ENCODE measurements at places on chromosomes 6 and 20.

- DNase-seq = peak; percentile 75
Observed at GRCh38 chr6:2853769-2854395, 12.2 kb upstream of the SERPINB1 start.

DNA sequence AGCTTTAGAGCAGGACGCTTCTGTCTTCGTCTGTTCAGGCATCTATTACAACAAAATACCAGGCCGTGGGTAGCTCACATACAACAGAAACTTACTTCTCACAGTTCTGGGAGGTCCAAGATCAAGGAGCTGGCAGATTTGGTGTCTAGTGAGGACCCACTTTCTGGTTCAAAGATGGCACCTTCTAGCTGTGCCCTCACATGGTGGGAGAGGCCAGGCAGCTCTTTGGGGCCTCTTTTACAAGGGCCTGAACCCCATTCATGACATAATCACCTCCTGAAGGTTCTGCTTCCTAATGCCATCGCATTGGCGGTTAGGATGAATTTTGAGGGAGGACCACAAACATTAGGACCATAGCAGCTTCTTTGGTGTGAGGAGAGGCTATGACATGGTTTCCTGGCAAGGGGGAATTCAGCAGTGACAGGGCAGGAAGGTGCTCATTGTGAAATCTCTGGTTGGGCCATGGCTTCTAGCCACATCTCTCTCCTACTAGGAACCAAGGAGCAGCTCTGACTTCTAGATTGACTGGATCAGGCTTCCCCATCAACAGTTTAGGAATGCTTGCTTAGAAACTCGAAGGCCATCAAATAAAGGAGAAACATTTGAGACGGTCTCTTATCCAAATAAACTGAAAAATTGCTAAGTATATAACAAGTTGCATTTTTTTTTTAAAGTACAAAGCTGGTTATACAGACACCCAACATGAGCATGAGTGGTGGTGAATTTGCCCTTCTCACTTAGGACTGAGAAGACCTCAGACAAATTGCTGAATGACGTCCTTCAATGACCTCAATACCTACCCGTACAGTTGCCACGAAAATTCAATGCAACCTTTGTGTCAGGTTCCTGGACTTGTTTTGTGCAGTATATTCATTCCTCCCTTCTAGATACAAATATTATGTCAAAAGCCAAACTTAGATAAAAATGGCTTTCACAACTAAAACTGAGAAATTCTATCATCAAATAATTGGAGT is 140.7 kb downstream of the ZDHHC14 start:
- no peak for DNase-seq

GRCh38 chr20:25065625-25066338 is 7.8 kb upstream of the ACSS1 start:
- peak; percentile 48 for DNase-seq

DNA sequence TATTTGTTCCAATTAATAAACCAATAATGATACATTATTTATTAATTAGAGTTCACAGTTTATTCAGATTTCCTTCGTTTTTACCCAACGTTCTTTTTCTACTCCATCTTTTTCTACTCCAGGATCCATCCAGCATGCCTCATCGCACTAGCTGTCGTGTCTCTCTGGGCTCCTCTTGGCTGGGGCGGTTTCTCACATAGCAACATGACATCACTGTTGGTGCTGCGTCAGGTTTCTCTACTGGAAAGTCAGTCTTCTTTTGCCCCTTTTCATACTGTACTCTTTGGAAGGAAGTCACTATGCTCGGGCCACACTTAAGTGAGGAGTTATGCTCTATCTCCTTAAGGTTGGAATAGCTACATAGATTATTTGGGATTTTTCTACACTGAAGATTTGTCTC is 13.7 kb upstream of the SOX12 start:
- no peak for DNase-seq

GRCh38 chr20:59042151-59042795 is at the start of gene PRELID3B:
TSS of gene PRELID3B (minus strand) at chr20:59042786. CDS start at chr20:59042730, 56 bp downstream.
- peak; percentile 11 for DNase-seq

DNA sequence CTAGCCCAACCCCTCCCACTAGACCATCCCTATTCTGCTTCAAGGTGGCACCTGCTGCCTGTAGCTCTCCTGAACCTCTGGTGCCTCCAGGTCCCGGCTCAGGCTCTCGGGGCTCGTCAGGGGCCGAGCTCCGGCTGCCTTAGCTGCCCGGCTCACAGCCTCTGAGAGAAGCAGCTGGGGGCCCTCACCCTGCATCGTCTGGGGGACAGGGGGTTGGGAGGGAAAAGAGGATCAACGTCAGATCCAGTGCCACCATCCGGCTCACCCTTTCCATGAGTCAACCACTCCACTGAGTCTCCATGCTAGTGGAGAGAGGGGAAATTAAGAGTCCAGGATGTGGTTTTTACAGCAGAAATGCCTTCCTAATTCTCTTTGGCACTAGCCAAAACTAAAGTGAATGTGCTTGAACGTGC is 13.0 kb downstream of the BAG6 start:
- no peak for DNase-seq

- no peak for DNase-seq
Observed at GRCh38 chr6:130980310-130981032, 82.6 kb downstream of the EPB41L2 start.

- DNase-seq = peak; percentile 75
Observed at GRCh38 chr20:19995220-19995863, 21.8 kb upstream of the NAA20 start.

DNA sequence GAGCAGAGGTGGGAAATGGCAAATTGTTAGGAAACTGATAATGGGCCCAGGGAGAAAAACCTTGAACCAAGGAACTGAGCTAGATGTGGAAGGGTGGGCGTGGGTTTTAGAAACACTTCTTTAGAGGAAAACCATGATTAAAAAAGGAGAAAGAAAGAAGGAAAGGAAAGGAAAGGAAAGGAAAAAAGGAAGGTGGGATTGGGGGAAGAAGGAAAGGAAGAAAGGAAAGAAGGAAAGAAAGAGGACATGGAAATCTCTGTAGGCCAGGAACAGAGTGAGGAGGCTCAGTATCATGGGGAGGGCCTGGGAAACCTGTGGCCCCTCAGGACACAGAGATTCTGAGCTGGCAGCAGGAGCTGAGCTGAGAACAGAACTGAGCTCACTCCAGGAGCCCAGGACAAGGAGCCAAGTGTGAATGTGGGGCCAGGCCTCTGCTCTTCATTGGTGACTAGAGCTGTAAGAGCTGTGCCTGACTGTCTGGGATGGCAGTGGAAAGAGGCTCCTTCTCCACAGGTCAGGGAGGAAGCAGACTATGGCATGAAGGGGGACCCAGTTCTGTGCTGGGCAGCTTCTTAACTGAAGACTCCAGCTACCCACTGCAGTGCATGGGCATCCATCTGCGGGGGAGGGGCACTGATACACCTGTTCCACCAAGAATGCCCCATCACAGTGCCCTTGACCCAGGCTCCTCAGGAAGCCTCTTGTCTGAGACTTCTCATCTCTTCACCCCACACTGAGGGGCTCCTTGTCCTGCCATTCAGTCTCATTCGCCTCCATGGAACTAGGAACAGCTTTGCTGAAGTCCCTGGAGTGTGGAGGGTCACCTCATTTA is 116.1 kb upstream of the BACH2 start:
- DNase-seq = no peak

- DNase-seq = no peak
Observed at GRCh38 chr6:64812138-64812537, 894.9 kb downstream of the EYS start.

DNA sequence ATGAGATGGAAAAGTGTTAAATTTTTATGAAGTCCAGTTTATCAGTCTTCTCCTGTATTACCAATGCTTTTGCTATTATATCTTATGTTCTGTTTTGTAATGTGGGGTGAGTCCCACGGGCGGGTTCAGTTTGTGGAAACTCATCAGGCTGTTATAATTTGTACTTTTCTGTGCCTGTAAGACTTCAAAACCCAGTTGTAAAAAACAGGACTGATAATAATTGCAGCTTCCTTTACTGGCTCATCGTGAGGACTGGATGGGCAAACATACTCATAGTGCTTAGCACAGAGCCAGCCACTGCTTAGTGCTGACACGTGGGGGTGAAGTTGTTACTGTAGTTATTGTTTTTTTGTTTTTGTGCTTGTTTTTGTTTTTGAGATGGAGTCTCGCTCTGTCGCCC is 45.6 kb downstream of the TGM2 start:
- no peak for DNase-seq

- DNase-seq = peak; percentile 55
Observed at GRCh38 chr20:59039233-59039632, 3.4 kb downstream of the PRELID3B start.

DNA sequence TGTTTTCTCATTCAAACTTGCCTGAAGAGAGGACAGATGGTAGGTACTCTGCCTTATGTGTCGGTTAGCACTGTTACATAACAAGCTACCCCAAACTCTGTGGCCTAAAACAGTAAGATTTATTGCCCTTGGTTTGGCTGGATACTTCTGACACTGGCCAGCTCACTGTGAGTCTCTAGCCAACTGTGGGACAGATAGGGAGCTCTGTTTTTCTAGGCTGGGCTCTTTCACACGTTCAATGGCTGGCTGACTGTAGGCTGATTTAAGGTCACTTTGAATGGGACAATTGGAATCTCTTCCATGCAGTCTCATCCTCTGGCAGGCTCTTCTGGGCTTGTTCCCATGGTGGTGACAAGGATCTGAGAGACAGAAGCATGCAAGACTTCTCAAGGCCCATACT is 39.4 kb upstream of the JAG1 start:
- no peak for DNase-seq

GRCh38 chr6:149754548-149754947 is 5.0 kb downstream of the PCMT1 start:
- DNase-seq = no peak

Measured in fibroblast of lung (primary cell).